ENCODE measurements at places on chromosomes 16 and 17.

GRCh38 chr16:10333321-10334032, 52.4 kb upstream of the ATF7IP2 start:
- H3K27me3 ChIP-seq = no peaks in the 10 kb centered on the region
- no peak overlapping the region for H3K4me3 ChIP-seq
- DNase-seq = no peak
- H3K27ac ChIP-seq = no peak overlapping the region
- H3K36me3 ChIP-seq = no peaks in the 10 kb centered on the region
- no peaks in the 10 kb centered on the region for H3K4me1 ChIP-seq

DNA sequence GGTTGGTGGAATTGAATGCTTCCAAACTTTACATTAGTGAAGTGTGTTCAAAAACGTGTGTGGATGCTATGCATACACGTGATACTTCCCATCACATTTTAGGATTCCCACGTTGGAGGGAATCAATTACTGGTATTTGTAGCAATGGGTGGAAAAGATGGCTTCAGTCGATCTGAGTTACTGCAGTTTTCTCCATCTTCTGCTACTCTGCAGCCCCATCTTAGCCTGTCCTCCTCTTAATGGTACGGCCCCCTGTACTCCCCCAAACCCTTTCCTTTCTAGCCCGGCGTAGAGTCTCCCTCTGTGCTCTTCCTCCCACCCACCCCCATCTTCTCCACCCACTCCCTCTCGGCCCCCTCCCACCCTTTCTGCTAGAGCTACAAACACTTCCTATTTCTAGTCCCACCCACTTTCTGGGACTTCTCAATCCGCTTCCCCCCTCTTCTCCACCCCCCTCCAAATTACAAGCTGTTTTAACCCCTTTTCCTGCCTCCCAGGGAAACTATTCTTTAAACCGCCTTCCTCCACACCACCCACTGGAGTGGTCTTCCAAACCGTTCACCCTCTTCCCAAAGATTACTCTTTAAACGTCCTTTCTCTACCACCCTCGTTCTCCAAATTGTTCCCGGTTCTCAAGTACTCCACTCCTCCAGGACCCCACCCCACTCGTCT, 1.1 kb downstream of the CHTF8 start:
- H3K4me3 ChIP-seq = peak overlapping the region; percentile 99
- peaks cover 24% of the 10 kb centered on the region for H3K36me3 ChIP-seq
- peak overlapping the region; percentile 91 for H3K27ac ChIP-seq
- peaks cover 54% of the 10 kb centered on the region for H3K4me1 ChIP-seq
- peaks cover 2% of the 10 kb centered on the region for H3K27me3 ChIP-seq

- no peak for DNase-seq
- no peak overlapping the region for H3K27ac ChIP-seq
- no peak overlapping the region for H3K4me3 ChIP-seq
- H3K36me3 ChIP-seq = no peaks in the 10 kb centered on the region
- peaks cover 5% of the 10 kb centered on the region for H3K4me1 ChIP-seq
- peaks cover 5% of the 10 kb centered on the region for H3K27me3 ChIP-seq
These were observed 13.2 kb downstream of the ZFPM1 start for GRCh38 chr16:88466175-88466862.

GRCh38 chr16:50153596-50154419, 702 bp downstream of the TENT4B start:
- H3K27ac ChIP-seq = peak overlapping the region; percentile 58
- peak overlapping the region; percentile 91 for H3K4me3 ChIP-seq
- peaks cover 20% of the 10 kb centered on the region for H3K36me3 ChIP-seq
- no peaks in the 10 kb centered on the region for H3K27me3 ChIP-seq

- peaks cover 17% of the 10 kb centered on the region for H3K27me3 ChIP-seq
- no peaks in the 10 kb centered on the region for H3K36me3 ChIP-seq
- H3K4me1 ChIP-seq = peaks cover 9% of the 10 kb centered on the region
These were observed 27.3 kb downstream of the SLC6A4 start for GRCh38 chr17:30208214-30208613.

DNA sequence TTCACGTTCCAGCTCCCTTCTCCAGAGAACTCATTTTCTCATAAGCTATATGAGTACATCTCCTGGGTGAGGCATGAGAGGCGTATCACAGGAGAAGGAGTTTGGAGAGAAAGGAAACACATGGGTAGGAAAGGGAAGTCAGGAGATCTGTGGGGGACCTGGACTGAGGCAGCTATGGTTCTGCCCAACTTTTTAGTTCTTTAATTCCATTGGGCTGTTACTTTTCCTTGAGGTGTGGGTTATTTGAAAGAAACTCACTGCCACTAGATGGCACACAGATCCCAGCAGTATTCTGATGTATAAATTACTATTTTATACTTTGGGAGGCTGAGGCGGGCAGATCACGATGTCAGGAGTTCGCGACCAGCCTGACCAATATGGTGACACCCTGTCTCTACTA, 63.6 kb downstream of the NUP93 start:
- H3K36me3 ChIP-seq = peaks cover 4% of the 10 kb centered on the region
- peaks cover 17% of the 10 kb centered on the region for H3K4me1 ChIP-seq
- H3K4me3 ChIP-seq = no peak overlapping the region

DNA sequence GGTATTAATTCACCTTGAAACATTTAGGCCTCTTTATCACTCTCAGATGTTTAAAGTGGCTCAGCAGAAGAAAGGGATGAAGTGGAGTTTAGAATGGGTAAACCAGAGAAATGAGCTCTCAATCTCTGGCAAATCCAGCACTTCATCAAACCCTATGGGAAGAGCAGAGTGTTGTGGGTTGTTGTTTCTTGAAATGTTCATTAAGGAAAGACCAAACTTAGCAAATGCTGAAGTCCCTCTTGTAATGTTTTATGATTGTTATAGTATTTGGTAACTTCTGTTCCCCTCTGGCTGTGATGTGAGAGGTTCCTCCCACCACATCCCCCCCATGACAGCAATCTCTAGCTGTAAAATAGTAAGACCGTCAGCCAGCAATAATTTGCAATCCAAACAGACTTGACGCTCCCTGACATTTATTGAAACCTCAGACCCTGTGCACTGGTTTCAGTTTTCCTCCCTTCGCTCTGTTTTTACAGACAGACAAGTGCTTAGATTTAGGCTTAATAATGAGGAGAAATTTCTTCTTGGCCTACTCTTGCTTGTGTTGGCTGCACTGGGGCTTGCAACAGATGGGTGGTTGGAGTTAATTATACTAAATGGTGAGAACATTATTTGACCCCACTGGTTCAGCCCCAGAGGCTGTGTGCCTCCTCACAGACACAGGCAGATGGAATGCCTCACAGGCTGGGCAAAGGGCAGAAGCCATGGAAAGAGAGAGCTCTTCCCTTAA, 609.4 kb upstream of the SOX9 start:
- H3K36me3 ChIP-seq = no peaks in the 10 kb centered on the region
- H3K27ac ChIP-seq = no peak overlapping the region
- H3K4me3 ChIP-seq = no peak overlapping the region
- DNase-seq = no peak

- H3K36me3 ChIP-seq = 0 out of 2 replicates have a peak, but pooled peaks cover 8% of the 10 kb centered on the region
- no peak overlapping the region for H3K4me3 ChIP-seq
- H3K27ac ChIP-seq = no peak overlapping the region
- peaks cover 1% of the 10 kb centered on the region for H3K27me3 ChIP-seq
These were observed 395 bp downstream of the STXBP4 start for GRCh38 chr17:54968988-54969332.

DNA sequence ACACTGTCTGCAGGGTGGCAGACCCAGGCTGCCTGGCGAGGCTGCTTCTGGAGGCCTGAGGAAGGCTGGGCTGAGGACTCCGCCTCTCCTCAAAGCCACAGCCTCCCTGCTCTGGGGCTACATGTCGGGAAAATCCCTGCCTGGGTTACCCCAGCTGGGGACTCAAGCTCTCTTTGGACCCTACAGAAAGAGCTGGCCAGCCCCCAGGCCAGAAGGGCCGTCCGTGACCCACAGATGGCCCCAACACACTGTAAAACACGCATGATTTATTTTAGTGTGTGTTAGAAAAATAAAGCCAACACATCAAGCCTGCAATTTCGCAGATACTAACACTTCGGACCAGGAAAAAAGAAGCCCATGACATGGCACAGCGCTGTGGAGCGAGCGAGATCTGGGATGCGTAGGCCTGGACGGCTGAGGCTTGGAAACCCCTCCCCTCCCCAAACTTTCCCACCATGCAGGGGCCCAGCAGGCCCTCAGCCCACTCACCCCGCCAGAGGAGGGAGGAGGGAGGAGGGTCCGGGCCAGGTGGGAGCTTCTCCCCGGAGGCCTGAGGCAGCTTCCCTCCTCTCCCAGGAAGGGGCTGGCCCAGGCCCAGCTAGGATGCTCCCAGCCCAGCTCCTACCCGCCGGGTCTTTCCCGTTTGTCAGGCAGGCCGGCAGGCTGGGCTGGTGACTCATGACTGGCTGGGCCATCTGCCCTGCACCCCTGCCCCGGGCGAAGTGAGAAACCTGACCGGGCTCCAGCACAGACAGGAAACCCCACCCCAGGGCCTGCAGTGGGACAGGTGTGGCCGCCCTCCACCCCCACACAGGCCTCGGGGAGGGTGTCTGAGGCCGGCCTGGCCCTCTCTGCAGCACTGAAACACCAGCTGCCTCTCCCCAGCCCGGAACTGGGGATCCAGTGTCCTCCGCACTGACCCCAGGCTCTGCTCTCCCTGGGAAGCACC, 34.1 kb upstream of the SLC38A10 start:
- H3K4me1 ChIP-seq = peaks cover 22% of the 10 kb centered on the region
- no peaks in the 10 kb centered on the region for H3K36me3 ChIP-seq
- peaks cover 28% of the 10 kb centered on the region for H3K27me3 ChIP-seq
- DNase-seq = peak; percentile 87

DNA sequence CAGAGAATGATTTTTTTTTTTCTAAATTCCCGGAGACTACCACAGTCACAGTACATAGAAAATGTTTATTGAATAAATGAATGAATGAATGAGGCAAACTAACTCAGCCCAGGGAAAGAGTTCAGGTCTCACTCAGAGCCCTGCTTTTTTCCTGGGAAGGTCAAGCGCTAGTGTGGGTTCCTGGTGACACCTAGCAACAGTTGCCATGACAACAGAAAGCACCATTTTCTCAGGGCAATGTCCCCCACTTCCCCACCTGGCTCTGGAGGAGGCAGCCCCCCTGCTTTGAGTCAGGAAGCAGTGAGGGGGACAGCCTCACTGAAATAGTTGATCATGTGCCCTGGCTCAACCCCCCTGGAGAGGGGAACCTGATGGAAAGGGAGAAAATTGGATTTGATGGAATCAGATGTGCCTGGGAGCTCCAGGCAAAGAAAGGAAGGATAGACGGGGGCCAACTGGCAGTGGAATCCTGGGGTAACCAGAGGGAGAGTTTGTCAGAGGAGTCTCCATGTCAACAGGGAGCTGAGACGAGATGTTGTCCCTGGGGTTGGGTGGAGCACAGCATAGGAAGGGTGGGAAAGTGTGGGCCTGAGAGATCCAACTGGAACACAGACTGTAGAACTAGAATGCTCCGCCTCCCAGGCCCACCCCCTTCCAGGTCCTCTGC, 242.2 kb upstream of the CCL2 start:
- no peaks in the 10 kb centered on the region for H3K36me3 ChIP-seq
- no peak for DNase-seq
- H3K4me1 ChIP-seq = no peaks in the 10 kb centered on the region
- peaks cover 1% of the 10 kb centered on the region for H3K27me3 ChIP-seq
- no peak overlapping the region for H3K27ac ChIP-seq

DNA sequence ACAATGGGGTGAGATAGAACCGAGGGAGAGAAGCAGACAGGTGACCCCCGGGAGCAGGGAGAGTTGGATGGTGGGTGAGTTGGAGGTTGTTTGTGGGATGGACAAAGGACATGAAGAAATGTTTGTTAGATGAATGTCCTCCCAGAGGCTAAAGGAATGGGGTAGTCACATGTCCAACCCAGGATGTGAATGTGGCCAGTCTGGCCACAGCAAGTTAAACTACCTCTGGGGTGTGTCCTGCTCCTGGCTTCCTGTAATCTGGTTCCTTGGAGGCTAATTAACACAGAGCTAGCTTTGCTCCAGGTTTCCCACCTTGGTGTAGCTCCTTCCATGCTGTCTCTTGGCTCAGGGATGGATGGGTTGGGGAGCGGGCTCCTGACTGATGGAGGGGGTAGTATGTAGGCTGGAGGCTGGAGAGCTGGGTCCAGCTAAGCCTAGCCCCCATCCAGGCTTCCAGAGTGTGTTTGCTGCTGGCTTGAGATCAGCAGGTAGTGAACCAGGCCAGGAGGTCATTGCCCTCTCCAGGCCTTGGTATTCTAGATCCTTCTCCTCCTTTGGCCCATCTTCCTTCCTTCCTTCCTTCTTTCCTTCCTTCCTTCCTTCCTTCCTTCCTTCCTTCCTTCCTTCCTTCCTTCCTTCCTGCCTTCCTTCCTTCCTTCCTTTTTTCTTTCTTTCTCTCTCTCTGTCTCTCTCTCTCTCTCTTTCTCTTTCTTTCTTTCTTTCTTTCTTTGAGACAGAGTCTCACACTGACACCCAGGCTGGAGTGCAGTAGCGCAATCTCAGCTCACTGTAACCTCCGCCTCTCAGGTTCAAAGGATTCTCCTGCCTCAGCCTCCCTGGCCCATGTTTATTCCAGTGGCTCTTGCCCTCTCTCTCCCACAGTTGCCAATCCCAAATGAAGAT, 28.0 kb upstream of the UBE2G1 start:
- peak; percentile 25 for DNase-seq
- no peaks in the 10 kb centered on the region for H3K36me3 ChIP-seq
- H3K4me3 ChIP-seq = no peak overlapping the region
- 0 out of 2 replicates have a peak, but pooled peaks cover under 1% of the 10 kb centered on the region for H3K27me3 ChIP-seq
- no peak overlapping the region for H3K27ac ChIP-seq
- peaks cover 15% of the 10 kb centered on the region for H3K4me1 ChIP-seq

- no peak overlapping the region for H3K4me3 ChIP-seq
- peaks cover 2% of the 10 kb centered on the region for H3K27me3 ChIP-seq
- peaks cover 15% of the 10 kb centered on the region for H3K36me3 ChIP-seq
- DNase-seq = no peak
These were observed 114.3 kb upstream of the CACNG5 start for GRCh38 chr17:66720567-66720966.

DNA sequence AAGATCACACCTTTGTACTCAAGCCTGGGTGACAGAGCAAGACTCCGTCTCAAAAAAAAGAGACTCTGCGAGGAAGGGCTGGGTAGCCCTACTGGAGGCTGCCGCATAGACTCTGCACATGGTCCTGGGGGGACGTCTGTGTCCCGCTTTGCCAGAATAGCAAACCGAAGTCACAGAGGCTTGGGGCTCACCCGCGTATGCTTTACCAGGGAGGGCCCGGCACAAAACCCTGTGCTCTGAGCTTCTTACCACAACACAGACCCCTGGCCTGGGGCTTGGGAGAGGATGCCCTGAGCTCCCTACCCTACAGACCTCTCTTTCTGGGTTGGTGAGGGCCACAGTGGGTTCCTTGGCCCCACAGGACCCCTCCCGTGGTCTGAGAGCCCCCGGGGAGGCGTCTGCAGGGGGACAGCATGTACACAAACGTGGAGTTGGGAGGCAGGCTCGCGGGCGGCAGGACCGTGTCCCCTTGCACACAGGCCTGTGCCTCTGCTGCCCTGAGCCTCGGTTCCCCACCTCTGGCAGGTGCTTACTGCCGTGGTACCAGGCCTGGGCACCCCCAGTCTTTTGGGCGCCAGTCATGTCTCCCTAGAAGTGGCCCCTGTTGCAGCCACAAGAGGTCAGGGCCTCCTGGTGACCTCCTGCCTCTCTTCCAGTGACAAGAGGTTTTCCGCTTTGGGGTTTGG, 13.8 kb downstream of the CPNE7 start:
- no peaks in the 10 kb centered on the region for H3K4me1 ChIP-seq
- H3K4me3 ChIP-seq = no peak overlapping the region
- no peak for DNase-seq
- no peak overlapping the region for H3K27ac ChIP-seq
- no peaks in the 10 kb centered on the region for H3K27me3 ChIP-seq

Data from HFFc6 (cell line).